Stimulated activated CD4-positive, alpha-beta T cell treated with anti-CD3 and anti-CD28 coated beads, Interleukin-1b, Interleukin-23, amount 100 ng/mL, for 1 hour (primary cell): ENCODE measurements at places on chromosomes 4 and X.

- no peak for DNase-seq
These were observed 30.9 kb downstream of the SPCS3 start for GRCh38 chr4:176350671-176351070.

- DNase-seq = no peak
These were observed 167.5 kb upstream of the DGKK start for GRCh38 chrX:50638123-50638522.

DNA sequence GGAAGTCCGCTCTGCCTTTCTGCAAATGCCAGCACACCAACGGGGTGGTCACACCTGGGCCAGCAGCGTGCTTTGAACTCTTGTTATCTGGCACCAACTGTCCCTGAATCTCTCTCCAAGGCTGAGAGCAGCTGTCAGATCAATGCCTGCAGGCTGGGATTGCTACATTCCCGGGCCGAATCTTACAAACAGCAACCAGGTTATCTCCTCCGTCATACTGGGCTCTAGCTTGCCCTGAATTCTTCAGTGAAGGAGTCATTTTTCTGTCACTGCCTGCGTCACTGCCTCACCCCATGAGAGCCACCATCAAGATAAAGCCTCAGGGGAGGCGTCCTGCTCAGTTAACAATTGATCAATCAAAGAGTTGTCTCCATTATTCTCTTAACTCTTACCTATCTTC, 329.4 kb upstream of the PPARGC1A start:
- DNase-seq = no peak

- no peak for DNase-seq
These were observed 1.2 kb downstream of the ATP11C start for GRCh38 chrX:139931646-139932072.
